ENCODE measurements at places on chromosomes 6 and 20.

GRCh38 chr6:26474439-26474881 is 16.7 kb downstream of the BTN2A1 start:
- DNase-seq, result no peak

GRCh38 chr20:15682690-15683089 is 890.6 kb downstream of the KIF16B start:
- no peak for DNase-seq

DNA sequence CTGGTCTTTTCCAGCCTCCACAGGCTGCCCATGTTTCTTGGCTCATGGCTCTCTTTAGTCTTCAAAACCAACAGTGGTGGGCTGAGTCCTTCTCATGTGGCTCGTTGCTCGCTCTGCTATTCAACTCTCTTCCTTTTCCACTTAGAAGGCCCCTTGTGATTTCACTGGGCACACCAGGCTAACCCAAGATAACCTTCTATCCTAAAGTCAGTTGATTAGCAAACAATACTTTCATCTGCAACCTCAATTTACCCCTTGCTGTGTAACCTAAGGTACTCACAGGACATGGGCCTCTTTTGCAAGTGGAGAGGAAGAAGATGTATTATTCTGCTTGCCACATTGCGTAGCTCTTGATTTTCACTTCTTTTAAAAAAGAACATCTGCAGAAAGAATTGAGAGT is 79.6 kb downstream of the UTRN start:
- DNase-seq, result no peak

- DNase-seq, result no peak
These were observed 107.5 kb upstream of the PDE10A start for GRCh38 chr6:165770397-165771082.

DNA sequence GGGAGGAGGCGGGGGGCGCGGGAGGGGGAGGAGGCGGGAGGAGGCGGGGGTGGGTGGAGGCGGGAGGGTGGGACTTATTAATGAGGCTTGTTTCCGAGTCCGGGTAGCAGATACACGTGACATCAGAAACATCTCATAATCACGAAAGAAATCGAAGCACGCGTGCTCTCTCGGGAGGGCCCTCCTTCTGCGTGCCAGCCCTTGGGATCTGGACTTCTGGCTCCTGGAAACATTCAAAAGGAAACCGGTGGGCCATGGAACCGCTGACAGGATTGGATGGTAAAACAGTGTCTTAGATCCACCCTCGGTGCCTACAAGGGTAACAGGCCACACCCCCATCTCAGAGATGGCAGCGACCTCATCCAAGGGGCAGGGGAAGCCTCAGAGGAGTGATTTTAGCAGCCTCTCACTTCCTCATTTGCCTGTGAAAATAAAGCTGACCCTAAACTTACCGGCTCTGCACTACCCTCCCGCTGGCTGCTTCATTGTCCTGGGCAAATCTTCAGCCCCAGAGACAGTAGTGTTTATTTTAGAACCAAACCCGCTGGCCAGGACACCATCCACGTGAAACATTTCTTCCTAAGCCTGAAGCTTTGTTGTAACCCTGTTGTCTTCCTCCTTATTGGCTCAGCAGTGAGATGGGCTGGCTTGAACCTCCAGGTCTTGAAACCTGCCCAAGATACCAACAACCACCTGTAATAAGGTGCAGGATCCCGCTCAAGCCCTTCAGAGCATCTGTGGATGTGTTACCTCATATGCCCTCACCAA is 97.5 kb downstream of the PSMG4 start:
- peak; percentile 88 for DNase-seq

DNA sequence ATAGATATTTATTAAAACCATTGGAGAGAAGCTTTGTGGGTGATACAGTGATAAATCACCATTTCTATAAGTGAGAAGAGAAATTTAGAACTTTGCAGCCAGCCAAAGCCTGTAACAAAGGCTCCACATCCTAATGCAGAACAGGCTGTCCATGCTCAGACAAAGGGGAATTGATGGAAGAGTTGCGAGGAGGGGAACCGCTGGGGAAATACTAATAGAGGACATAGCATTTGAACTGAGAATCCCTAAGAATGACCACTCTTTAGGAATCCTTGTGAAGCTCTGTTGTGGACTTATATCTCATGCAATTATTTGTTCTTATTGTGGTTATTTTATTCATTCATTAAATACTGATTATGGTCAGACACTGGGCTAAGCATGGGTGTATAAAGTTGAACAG is 167.8 kb downstream of the PHF3 start:
- no peak for DNase-seq

- no peak for DNase-seq
These were observed 75.1 kb downstream of the ADGRG6 start for GRCh38 chr6:142376800-142377496.

DNA sequence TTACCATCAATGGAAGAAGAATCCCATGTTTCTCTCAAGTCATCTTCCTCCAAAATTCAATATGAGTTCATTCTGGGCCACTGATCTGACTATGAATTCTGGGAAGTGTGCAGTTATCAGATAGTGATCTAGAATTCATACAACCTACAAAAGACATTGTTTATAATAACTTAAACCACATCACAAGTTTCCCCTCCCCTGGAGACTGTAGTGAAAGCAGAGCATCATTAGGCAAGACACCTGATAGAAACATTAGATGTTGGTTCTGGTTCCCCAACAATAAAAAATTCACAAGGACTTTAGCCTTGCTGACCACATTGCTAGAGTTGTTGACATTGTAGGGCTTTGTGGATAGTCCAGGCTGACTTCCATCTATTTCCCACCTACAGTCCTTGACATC is 506.4 kb upstream of the JAG1 start:
- no peak for DNase-seq

DNA sequence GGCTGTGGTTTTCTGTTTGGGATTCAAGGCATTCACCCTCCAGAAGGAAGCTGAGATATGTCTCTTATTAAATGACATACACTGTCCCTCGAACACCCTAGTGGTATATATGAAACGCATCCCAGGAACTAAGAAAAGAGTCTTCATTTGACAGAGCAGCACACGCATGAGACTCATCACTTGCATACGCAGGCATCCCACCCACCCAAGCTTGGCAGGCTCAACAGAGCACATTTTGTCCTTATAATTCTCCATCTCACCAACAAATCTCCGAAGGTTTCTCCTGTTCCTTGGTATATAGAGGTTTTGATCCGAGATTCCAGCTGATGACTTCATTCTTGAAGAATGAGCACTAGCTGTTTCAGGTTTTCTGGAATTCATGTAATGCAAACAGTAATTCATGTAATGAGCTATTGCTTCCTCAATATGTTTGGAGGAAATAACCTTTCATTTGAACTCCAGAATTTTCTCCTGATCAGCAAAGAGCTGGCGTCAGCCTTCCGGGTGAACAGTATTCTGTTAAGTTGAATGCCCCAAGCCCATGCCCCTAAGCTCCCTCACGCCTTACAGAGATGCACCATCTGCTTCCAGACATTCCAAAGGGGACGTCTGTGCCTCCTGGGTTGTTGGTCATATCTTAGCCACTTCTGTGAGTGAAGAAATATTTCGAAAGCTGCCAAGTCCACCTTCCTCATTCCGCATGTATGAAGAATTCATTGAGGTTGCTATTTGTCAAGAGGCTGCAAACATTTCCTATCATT is 66.0 kb upstream of the CDH4 start:
- DNase-seq, result no peak

- no peak for DNase-seq
These were observed 291.7 kb downstream of the UTRN start for GRCh38 chr6:144576871-144577270.

GRCh38 chr6:143149771-143150170 is 89.1 kb downstream of the AIG1 start:
- DNase-seq, result no peak

DNA sequence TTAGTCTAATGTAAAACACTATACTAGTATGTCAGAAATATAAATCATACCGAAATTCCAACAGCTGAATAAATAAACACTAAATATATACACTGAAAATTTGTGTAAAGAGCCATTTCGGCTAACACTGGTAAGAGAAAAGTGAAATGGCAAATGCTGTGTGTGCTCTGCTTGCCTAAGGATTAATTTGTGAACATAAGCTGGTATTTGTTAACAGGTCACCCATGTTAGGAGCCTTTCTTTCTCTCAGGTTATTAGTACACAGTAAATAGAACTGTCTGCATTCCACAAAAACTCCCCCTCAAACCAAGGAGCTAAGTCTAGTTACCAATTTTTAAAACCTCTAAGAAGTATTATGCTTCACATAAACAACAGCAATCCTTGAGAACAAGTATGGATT is 27.0 kb downstream of the ELOVL5 start:
- DNase-seq, result no peak

DNA sequence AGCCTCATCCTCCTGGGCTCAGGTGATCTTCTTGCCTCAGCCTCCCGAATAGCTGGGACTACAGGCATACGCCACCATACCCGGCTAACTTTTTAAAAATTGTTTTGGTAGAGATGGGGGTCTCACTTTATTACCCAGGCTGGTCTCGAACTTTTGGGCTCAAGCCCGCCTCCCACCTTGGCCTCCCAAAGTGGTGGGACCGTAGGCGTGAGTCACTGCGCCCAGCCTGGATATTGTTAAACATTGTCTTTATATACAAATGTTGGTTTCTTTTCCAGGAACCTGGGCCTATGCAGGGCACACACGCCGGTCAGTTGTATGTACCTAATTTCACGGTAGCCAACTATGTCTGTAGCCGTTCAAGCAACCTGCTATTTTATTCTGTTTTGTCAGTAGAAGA is 60.1 kb downstream of the SYNJ2 start:
- no peak for DNase-seq

DNA sequence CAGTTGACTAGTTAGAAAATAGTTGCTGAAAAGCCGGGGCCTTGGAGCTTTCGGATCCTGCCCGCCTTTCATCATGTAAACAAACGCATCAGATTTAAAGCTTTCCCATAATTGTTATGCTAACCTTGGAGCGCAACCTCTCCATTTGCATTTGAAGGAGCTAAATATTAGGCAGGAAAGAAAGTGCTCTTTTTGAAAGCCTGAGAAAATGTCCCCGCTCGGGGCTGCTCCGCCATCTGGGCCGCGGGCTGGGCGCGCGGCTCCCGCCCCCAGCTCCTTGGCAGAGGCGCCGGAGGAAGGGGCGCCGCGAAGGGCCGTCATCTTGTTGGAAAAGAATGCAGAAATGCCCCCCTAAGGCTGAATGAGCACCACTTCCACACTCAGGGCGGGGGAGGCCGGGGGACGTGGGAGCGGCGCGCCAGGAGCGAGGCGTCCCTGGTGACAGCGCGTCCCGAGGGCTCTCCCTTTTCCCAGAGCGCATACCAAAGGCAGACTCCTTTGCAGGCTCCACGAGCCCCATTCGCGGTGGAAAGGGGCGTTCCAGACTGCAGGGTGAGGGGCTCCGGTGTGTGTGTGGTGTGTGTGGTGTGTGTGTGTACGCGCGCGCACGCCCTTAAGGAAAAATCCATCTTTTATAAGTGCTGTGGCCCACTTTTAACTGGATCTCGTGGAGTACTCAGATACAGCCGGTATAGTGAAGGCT is 145.6 kb upstream of the ID4 start:
- no peak for DNase-seq

DNA sequence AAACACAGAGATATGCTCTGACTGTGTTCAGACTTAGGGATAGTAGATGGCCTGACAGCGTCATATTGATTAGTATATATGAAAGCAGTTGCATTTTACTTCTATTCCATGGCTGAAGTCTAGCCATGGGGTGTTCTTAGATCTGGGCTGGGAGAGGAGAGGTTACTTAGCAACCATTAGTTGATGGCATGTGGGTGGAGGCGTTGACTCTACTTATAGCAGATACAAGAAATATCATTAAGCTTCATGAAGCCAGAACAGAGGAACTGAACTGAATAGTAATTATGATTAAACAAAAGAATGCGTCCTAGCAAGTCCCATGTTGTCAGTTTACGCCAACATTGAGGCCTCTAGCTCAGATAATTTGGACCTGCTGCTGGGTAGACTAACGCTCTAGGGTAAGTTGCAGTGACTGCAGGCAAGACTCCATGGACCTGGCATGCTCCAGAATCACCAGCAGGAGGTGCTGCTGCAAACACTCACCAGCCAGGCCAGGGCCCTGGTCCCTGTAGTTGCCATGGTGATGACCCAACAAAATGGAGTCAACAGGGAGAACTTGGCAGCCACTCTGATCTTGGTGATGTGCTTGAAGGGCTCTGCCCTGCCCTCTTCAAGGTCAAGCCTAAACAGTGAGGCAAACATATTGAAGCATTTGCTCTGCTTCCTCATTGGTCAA is 477.3 kb downstream of the PREX1 start:
- peak; percentile 41 for DNase-seq

- no peak for DNase-seq
These were observed 32.2 kb downstream of the PRPH2 start for GRCh38 chr6:42690151-42690702.

DNA sequence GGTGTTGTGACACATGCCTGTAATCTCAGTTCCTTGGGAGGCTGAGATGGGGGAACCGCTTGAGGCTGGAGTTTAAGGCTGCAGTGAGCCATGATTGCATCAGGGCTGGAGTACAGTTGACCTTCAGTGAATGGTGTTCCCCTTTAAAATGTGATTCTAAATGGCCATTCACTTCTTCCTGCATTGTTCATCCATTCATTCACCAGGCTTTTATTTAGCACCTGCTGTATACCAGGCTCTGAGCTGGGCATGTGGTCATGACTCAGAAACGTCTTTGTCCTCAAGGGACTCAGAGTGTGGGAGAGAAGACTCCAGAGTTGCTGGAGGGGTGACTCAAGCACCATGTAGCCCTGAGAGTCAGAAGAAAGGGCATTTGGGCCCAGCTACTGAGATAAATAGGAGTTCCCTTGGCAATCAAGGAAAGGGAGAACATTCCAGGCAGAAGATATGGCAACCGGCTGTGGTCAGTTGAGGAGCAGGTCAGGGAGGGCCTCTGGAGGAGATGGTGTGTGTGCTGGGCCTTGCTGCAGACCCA is 101.1 kb downstream of the DLGAP4 start:
- DNase-seq, result no peak

DNA sequence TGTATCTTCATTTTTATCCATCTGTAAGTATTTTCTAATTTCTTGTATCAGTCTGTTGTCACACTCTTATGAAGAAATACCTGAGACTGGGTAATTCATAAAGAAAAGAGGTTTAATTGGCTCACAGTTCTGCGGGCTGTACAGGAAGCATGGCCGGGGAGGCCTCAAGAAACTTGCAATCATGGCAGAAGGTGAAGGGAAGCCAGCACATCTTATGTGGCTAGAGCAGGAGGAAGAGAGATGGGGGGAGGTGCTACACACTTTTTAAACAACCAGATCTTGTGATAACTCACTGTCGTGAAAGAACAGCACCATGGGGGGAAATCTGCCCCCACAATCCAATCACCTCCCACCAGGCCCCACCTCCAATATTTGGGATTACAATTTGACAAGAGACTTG is 10.9 kb upstream of the BCKDHB start:
- DNase-seq, result no peak
